ENCODE measurements at places on chromosomes 11 and 22.

GRCh38 chr11:72782081-72782920 lies 11.5 kb downstream of the STARD10 start:
- no peak for DNase-seq

DNA sequence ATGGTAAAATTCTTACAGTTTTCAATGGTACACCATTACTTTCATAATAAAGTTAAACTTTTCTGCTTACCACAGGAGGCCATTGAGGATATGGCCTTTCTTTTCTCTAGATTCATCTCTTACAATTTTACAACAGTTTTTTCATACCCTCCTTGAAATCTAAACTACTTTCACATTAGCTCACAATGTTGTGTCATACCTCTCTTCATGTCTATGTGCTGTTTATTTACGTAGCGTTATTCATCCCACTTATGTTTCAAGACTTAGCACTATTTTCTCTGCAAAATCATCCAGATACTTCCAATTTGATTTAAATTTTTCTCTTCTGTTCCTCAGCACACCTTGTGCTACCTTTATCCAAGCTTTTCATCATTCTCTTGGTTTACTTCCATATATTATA lies 123.3 kb downstream of the METTL15 start:
- no peak for DNase-seq

- DNase-seq: no peak
Observed at GRCh38 chr11:65542738-65543390, 15.3 kb downstream of the LTBP3 start.

DNA sequence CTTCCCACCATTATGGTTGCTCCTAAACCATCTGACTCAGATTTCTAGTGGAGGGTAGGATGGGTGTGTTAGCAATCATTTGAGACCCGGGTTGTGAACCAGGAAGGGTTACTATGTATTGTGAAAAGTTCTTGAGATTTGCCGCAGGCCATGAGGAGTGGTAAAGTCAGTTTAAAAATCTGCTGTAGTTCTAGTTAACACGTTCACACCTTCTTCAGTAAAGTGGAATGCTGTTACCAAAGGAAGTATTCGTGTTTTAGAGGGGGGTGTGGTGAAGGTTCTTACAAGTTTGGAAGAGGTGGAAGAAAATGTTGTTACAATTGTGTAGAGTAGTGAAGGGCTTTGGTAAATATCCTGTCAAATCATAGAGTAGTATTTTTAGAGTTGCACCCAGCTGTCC lies 2.6 kb downstream of the MTMR3 start:
- DNase-seq: no peak

- DNase-seq: peak; percentile 41
Observed at GRCh38 chr11:12599408-12600143, 74.6 kb upstream of the TEAD1 start.

Data from cardiac fibroblast (primary cell).